SHP77 (cell line): ENCODE measurements at places on chromosomes 2 and 18.

DNA sequence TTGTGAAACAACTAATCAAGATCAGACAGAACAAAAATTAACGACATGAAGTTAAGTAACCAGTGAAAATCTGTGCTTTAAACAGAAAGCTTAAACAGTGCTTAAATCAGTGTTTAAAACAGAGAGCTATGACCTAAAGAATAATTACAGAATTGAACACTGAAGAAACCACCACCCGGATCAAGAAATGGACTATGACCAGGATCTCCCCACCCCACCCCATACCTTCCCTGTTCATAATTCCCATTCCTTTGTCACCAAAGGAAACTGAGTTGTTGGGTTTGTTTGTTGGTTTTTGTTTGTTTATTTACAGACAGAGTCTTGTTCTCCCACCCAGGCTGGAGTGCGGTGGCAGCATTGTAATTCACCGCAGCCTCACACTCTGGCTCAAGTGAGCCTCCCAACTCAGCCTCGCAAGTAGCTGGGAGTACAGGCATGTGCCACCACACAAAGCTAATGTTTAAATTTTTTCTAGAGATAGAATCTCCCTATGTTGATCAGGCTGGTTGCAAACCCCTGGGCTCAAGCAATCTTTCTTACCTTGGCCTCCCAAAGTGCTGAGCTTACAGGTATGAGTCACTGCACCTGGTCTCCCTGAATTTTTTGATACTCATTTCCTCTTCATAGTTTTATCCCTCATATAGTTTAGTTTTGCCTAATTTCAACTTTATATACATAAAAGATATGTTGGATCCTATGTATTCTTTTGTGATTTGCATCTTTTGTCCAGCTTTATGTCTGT lies 8.2 kb upstream of the ALPG start:
- DNase-seq, result no peak

- no peak for DNase-seq
These were observed 218.4 kb upstream of the FN1 start for GRCh38 chr2:215654148-215654819.

DNA sequence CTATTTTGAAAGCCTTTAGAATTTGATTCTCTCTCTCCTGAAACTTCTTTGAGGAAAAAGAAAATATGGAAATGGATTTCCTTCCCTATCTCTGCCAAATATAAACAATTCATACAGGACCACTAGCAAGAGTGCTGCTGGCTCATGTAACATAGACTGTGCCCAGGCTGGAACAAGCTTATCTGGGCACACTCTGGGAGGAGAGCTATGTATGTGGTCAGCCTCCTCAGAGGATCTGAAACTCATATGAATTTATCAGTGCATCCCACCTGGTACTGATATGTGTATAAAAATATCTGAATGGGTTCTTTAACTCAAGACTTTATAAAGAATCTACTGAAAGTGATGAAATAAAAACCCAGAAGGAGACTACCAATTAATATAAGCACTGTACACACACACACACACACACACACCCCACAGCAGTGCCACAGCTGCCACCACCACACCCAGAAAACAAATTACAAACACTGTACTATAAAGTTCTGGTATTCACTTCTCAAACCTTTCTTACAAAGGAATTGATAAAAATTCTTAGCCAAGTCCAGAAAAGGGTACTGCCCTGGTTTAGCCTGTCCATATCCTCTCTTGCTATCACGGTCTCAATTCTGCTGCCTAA lies 115.6 kb downstream of the IRS1 start:
- no peak for DNase-seq

- DNase-seq, result no peak
These were observed 146.7 kb downstream of the TSN start for GRCh38 chr2:121902171-121902591.

- DNase-seq, result no peak
These were observed 215.5 kb downstream of the NCKAP5 start for GRCh38 chr2:133352719-133353118.

- DNase-seq, result no peak
These were observed 86.7 kb downstream of the TTC27 start for GRCh38 chr2:32714521-32714920.

DNA sequence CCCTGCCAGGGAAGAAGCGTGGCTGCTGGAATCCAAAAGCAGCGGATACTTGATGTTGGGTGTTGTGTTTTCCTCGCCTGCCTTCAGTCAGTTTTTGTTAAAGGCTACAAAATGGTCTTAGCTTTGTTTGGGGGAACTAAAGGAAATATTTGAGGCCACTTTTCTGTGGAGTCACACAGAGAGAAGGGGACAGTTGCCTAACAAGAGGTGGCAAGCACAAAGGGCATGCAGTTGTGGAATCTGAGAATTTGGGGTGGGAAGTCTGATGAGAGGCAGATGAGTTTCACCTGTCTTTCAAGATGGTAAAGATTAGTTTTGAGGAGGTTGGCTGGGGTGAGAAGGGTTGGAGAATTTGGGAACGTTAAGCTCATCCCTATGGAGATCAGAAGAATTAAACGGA lies 2.9 kb downstream of the MALT1 start:
- DNase-seq, result no peak

GRCh38 chr2:125596612-125597011 lies 1059.3 kb upstream of the GYPC start:
- no peak for DNase-seq

GRCh38 chr2:85231952-85232351 lies 95.8 kb downstream of the TGOLN2 start:
- DNase-seq, result no peak

DNA sequence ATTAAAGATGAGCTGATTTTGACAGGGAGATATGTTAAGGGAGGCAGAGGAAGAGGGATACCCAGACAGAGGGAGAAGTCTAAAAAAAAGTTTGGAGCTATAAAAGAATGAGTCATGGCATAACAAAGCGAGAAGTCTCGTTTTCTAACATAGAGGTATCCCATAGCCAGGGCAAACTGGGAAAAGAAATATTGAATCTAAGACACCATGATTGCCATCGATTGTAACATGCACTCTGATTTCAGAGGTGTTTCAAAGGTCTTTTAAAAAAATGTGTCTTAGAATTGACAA lies 110.7 kb downstream of the MDH1 start:
- no peak for DNase-seq
